ENCODE measurements at places on chromosomes 5 and 9.

- no peak for DNase-seq
Measured at GRCh38 chr5:147547730-147548129, 37.9 kb upstream of the DPYSL3 start.

DNA sequence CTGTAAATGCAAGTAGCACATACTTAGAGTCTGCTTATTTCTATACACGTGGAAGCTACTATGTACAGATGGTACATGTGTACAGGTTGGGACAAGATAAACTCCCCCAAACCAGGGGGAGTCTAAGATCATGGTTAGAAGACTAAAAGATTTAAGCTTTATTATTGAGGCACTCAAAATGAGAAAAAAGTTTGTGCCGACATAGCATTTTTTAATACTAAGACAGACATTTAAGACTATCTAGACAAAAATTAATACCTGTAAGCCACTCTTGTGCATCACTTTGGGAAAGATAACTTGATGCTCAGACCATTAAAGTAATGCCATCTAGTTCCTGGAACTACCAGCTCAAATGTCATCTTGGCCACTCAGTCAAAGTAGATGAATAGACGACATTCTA is 279.4 kb downstream of the ARL15 start:
- no peak for DNase-seq

DNA sequence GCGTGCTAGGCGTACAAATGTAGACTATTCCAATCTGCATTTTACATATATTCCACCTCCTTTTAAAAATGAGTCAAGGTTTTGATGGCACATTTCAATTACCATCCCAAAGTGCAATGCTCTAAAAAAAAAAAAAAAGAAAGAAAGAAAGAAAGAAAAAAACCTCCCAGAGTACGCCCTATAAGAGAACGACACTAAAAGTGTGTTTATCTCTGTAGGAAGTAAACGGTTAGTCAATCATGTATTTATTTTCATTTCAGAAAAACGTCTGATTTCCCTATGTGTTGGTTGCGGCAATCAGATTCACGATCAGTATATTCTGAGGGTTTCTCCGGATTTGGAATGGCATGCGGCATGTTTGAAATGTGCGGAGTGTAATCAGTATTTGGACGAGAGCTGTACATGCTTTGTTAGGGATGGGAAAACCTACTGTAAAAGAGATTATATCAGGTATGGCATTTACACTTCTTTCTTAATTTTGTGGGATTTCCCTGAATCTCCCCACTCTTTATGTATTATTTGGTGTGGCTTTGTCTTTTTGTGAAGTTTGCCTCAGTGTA is 1.1 kb downstream of the ISL1 start:
- DNase-seq: no peak

GRCh38 chr9:126704892-126705766 is 91.4 kb downstream of the LMX1B start:
- DNase-seq: peak; percentile 86

DNA sequence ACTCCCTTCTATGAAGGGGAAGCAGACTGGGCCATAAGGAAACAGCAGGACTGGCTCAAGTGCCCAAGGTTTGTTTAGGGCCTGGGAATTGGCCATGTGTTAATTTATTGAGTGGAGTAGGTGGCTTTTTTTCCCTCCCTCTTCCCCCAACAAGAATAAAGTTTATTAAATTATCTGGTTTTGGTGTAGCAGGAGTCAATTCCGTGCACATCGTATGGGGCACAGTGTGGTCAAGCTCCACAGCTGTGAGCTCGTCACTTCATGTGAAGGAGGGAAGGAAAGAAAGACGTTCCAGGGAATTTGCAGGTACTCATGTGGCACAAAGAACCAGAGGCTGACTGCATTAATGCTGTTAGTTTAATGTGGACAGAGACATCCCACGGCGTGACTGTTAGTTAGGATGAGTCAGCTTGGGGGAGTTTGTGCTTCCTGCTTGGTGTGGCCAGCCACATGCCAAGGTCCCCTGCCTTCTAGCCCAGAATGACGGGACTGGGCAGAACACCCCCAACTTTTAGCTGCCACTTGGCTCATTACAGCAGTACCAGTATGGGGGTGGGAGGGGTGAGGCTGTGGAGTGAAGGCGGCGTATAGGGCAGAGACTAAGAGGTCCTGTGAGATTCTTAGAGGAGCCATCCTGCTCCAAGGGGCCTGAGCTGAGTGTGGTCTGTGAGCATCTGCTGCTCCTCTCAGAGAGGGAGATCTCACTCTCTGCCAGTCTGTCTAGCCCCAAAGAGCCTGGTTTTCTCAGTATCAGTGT is 33.2 kb downstream of the CSF1R start:
- no peak for DNase-seq

- no peak for DNase-seq
Measured at GRCh38 chr5:180136630-180137381, 65.2 kb upstream of the RNF130 start.

Data from activated CD4-positive, alpha-beta T cell treated with anti-CD3 and anti-CD28 coated beads, Interleukin-2, amount 50 U/mL, for 1 hour (primary cell).